ENCODE measurements at places on chromosomes 5 and 9.

- no peak for DNase-seq
These were observed 22.7 kb upstream of the LECT2 start for GRCh38 chr5:135977375-135977928.

DNA sequence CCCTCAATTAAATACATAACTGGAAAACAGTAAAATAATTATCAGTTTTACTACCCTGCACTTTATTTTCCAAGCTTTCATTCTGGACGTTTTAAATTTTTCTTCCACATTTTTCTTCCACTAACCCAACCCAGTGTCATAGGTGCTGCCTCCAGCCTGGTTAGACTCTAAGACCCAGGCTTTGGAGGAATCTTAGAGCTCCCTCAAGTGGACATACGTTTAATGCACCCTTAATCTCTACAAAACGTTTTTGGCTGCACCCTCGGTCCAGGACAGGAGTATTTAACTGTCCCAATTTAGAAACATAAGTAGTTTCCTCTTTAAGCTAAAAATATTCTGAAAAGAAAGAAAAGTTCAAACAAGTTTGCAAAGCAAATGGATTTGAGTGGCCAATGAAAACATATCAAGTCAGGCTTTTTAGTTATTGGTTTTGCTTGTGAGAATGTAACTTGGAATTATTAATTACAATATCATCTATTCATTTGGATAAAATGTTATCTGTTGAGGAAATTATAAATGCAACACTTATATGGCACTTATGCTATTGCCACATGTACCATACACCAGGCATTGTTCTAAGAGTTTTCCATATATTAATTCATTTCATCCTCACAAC lies 38.9 kb downstream of the CDH6 start:
- DNase-seq = peak; percentile 54

DNA sequence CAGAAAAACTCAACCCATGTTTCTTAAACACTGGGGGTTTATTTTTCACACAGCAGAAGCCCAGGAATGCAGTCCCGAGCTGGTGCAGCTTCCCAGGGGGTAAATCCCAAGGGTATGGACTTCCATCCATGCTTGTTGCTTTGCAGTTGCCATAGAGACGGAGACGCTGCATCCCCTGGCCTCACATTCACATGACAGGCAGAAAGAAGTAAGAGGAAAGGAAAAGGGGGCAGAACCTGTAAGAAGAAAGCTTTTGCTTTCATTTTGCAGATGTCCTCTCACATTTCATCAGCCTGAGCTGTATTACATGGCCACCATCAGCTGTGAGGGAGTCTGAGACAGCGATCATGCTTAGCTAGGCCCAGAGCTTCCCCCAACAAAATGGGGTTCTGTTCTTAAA lies 321.0 kb downstream of the AGTPBP1 start:
- no peak for DNase-seq

GRCh38 chr9:127014910-127015540 lies 100.4 kb downstream of the RALGPS1 start:
- DNase-seq = no peak

DNA sequence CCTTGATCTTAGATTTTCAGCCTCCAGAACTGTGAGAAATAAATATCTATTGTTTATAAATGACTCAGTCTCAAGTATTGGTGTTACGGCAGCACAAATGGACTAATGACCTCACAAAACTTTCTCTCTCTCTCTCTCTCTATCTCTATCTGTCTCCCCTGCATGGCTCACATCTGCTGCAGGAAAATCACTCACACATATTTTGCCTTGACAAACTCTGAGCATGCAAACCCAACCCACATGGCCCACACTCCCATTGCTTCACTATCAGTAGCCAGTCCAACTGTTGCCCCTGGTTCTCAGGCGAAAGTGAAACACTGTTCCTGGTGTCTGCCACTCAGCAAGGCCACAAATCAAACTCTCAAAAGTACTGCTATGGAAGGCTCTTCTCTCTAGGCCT lies 66.4 kb upstream of the PIK3R1 start:
- DNase-seq = peak; percentile 64

- peak; percentile 50 for DNase-seq
These were observed 466.9 kb upstream of the ARRDC3 start for GRCh38 chr5:91850031-91850430.

DNA sequence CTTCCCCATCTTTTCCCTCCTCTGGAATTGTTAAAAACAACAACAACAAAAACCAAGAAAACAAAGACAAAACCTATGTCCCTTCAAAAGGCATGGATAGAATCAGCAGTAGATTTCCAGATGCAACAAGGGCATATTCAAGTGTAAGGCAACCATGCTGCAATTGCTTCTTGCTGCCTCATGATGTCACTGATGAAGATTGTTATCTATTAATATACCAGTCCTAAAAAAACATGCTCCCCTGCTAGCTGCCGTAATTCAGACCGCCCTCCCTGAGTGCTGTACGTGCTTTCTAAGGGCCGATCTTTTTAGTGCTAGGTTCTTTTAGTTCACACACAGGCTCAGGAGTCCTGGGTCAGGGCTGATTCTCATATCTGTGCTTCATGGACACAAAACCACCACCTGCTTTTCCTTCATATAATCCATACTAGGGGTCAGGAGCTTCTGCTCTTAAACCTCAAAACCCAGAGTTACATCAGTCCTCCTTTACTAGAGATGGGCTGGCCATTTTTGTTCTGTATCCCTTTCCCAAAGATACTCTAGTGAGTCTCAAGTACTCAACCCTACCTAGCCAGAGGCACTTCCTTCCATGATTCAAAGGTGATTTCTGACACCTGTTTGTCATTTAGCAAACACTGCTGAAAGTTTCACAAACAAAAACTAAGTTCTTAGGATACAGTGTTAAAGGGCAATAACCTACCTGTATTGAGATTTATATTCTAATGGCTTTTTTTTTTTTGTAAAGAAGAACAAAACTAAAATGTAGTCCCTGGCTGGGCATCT lies 82.1 kb downstream of the GIN1 start:
- DNase-seq = peak; percentile 14

- peak; percentile 82 for DNase-seq
These were observed 62.5 kb downstream of the IPO11 start for GRCh38 chr5:62475072-62475471.

DNA sequence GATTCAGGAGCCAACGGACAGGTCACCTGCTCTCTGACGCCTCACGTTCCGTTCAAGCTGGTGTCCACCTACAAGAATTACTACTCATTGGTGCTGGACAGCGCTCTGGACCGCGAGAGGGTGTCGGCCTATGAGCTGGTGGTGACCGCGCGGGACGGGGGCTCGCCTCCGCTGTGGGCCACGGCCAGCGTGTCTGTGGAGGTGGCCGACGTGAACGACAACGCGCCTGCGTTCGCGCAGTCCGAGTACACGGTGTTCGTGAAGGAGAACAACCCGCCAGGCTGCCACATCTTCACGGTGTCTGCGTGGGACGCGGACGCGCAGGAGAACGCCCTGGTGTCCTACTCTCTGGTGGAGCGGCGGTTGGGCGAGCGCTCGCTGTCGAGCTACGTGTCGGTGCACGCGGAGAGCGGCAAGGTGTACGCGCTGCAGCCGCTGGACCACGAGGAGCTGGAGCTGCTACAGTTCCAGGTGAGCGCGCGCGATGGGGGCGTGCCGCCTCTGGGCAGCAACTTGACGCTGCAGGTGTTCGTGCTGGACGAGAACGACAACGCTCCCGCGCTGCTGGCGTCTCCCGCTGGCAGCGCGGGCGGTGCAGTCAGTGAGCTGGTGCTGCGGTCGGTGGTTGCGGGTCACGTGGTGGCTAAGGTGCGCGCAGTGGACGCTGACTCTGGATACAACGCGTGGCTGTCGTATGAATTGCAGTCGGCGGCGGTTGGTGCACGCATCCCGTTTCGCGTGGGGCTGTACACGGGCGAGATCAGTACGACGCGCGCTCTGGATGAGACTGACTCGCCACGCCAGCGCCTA lies 1.7 kb downstream of the PCDHA10 start:
- no peak for DNase-seq

DNA sequence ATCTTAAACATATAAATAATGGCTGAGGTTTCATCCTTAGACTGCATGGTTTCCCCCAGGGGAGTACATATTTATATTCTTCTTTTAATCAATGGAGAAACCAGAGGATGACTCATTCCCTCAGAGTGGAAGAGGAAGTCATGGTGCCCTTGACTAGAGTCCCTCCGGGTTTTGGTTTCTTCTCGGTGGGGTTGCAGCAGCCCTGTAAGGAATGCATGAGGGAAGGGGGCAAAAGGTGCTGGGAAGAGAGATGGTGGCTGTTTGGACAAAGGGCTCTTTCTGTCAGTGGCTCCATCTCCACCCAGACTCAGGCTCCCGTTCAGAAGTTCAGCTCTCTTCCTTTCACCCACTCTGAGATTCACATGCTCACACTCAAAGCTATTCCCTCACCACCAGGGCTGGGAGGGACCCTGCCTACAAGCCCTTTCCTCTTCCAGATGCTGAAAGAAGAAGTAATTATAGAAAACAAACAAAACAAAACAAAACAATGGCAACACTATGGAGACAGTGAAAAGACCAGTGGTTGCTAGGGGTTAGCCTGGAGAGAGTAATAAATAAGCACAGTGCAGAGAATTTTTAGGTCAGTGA lies 129.8 kb upstream of the IL12B start:
- peak; percentile 66 for DNase-seq

- DNase-seq = no peak
These were observed 49.5 kb downstream of the PTGS1 start for GRCh38 chr9:122420315-122420714.

DNA sequence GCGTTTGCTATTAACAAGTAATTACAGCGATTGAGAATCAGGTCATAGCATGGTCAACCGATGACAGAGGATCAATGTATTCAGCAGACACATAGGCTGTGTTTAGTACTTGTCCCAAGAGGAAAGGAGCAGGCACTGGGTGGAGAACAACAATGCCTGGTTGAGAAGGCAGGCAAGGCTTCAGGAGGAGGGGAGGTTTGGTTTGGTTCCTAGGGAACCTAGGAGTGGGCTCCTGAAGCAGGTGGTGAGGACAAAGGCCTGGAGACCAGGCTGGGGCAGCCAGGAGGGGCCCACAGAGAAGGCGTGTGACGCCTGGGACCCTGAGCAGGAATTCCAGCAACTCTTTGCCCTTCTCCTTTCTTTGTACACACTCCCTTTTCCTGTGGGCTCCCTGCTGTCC lies 195.6 kb downstream of the SPOCK1 start:
- no peak for DNase-seq

DNA sequence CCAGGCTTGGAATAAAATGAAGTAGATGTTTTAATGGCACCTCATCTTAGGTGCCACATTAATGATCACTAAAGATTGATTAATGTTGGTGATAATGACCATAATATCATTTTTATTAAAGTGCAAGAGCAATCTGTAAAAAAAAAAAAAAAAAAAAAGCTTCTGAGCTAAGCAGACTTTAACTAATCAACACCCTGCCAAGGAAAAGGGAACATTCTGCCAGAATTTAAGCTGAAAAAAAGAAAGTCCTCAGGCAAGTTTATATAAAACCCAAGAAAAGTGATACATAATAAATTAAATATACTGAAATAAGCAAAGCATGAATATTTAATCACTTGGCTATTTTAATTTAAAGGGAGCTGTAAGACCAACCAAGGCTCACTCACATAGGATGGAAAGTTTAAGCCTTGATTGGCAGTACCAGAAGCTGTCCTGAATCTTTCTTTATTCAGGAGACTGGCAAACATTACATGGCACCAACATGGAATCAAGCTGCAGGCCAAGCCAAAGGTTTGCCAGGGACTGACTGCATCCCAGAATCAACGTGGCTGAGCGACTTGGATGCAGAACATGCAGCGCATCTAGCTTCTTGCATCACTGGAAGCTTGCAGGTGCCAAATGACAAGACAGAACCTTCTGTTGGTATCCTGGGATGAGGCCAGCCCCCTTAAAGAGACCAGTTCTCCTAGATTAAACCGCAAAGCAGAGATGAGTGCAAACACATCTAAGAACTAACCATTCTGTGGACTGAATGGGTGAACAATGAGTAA lies 413.6 kb downstream of the ENC1 start:
- no peak for DNase-seq
